Purkinje cell (primary cell): ENCODE measurements at places on chromosomes 12 and 14. TPM values are rescaled to one million over a fixed set of nuclear protein-coding genes. Genes with fewer than 3 reads are reported as not detected.

CCDC77 gene
- polyA plus RNA-seq, result 5.6 and 12.7 TPM in 2 replicates

STAT2 gene
- 9.7 and 26.8 TPM in 2 replicates for polyA plus RNA-seq

CCDC196 gene
- 0.65 TPM in 1 of 2 replicates, not detected in the other for polyA plus RNA-seq

DPF3 gene
- 5.0 and 7.3 TPM in 2 replicates for polyA plus RNA-seq

GALNT16 gene
- 9.8 and 23.2 TPM in 2 replicates for polyA plus RNA-seq

BRMS1L gene
- polyA plus RNA-seq, result 51.5 and 56.9 TPM in 2 replicates

MYO1H gene
- polyA plus RNA-seq, result not detected in 2 replicates

TSHR gene
- 2.9 TPM in 1 of 2 replicates, not detected in the other for polyA plus RNA-seq
